Prostate gland (tissue), 2 donors: ENCODE measurements at places on chromosomes 4 and X. TPM values are rescaled to one million over a fixed set of nuclear protein-coding genes. Genes with fewer than 3 reads are reported as not detected.

GRCh38 chr4:163558539-163559044, 64.1 kb downstream of the TMA16 start:
- no peak overlapping the region for H3K4me3 ChIP-seq
- H3K27ac ChIP-seq = no peak overlapping the region
- H3K36me3 ChIP-seq = no peaks in the 10 kb centered on the region
- no peak for DNase-seq

GRCh38 chrX:85627363-85627762, 247.9 kb upstream of the POF1B start:
- no peak for DNase-seq
- H3K36me3 ChIP-seq = no peaks in the 10 kb centered on the region
- H3K27me3 ChIP-seq = no peaks in the 10 kb centered on the region
- no peak overlapping the region for H3K27ac ChIP-seq

DNA sequence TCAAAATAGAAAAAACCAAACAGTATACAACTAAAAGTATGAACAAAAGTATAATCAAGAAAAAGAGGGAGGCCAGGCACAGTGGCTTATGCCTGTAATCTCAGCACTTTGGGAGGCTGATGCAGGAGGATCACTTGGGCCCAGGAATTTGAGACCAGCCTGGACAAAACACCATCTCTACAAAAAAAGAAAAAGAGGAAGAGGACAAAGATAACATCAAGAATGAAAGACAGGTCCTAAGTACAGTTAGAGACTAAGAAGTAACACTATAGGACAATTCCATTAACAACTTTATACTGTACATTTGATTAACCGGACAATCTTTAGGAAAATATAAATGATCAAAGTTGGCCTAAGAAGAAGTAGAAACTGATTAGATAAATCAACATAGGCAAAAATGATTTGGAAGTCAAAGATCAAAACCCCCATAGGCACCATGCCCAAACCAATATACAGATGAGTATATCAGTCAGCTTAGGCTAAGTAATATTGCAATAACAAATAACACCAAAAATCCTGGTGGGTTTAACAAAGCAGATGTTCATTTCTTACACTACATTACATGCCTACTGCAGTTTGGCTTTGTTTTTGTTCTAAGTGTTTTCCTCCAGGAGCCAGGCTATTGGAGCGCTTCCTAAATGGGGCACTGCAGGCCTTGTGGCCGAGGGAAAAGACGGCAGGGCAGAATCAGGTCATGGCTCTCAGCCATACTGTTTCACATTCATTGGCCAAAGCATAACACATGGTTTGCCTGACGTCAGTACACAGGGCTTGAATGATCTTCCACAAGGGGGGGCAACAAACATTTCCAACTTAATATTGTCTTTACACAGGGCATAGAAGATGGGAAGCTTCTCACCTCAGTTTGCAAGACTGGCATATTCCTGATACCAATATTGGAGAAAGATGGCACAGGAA, 42.2 kb upstream of the HGFAC start:
- DNase-seq = no peak
- no peak overlapping the region for H3K27ac ChIP-seq
- H3K4me3 ChIP-seq = no peak overlapping the region
- H3K4me1 ChIP-seq = no peaks in the 10 kb centered on the region

The STBD1 gene
- total RNA-seq = 7.1 TPM
